Eye (tissue), 1 donor: ENCODE measurements at places on chromosomes 6 and 20.
A peak's percentile ranks its signal among the peaks of the same experiment; 100 is the strongest.

DNA sequence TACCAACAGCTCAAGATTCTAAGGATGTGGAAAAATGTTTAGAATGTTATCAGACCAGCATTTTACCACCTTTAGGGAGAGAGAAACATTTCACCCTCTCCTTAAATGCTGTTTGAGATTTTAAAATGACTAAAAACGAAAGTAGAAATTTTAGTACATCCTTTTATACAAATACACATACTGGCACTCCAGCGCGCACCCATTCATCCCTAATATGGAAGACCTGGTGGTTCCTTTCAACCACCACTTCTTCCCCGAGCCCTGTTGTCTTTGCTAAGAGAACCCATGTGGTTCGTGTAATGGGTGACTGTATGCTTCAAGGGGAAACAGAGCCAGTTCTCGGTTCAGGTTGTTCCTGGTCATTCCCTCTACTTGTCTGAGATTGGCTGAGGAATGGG, 21.3 kb downstream of the SPATA2 start:
- DNase-seq = no peak

- DNase-seq = peak; percentile 65
Observed at GRCh38 chr6:165184192-165184979, 125.0 kb downstream of the C6orf118 start.

- no peak for DNase-seq
Observed at GRCh38 chr6:161261816-161262215, 12.0 kb downstream of the AGPAT4 start.

DNA sequence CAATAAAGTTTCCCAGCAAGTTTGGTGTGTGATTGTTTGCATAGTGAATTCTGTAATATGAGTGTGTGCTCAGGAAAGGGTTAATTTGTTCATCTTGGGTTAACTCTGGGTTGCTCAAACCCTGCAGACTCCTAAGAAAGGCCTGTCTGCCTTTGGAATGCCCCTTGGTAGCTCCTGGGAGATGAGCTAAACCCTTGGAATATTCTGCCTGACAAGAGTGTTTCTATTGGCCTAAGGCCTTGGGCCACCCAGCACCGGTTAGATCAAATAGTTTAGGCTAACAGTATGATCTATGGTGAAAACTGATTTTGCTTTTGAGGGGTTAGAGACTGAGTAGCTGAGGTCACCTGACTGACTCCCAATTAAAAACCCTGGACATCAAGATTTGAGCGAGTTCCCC, 248.3 kb downstream of the GRM1 start:
- DNase-seq = no peak

DNA sequence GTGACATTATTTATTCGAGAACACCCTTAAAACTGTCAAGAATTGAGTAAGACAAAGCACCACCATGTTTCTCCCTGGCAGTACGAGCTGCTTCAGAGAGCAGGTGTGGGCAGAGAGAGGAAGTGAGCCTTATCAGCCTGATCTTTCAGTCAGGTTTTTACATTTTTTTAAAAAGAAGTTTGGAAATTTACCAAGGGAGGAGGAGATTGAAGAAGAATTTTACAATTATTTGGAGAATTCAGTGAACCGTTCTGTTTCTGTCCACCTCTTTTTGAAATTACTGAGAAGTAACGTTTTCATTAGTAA, 75.5 kb downstream of the ZDHHC14 start:
- no peak for DNase-seq

- DNase-seq = no peak
Observed at GRCh38 chr6:52620906-52621190, 44.0 kb upstream of the TRAM2 start.

- DNase-seq = no peak
Observed at GRCh38 chr20:44657875-44658274, 6.4 kb upstream of the ADA start.

DNA sequence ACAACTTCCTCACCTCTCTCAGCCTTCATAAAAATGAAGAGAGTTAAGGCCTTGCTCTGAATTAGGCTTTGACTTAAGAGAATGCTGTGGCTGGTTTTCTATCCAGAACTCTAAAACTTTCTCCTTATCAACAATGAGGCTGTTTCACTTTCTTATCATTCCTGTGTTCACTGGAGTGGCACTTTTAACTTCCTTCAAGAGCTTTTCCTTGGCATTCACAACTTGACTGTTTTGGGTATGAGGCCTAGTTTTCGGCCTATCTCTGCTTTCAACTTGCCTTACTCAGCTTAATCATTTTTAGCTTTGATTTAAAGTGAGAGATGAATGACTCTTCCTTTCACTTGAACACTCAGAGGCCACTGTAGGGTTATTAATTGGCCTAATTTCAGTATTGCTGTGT, 4.3 kb upstream of the LOC128125822 start:
- no peak for DNase-seq

DNA sequence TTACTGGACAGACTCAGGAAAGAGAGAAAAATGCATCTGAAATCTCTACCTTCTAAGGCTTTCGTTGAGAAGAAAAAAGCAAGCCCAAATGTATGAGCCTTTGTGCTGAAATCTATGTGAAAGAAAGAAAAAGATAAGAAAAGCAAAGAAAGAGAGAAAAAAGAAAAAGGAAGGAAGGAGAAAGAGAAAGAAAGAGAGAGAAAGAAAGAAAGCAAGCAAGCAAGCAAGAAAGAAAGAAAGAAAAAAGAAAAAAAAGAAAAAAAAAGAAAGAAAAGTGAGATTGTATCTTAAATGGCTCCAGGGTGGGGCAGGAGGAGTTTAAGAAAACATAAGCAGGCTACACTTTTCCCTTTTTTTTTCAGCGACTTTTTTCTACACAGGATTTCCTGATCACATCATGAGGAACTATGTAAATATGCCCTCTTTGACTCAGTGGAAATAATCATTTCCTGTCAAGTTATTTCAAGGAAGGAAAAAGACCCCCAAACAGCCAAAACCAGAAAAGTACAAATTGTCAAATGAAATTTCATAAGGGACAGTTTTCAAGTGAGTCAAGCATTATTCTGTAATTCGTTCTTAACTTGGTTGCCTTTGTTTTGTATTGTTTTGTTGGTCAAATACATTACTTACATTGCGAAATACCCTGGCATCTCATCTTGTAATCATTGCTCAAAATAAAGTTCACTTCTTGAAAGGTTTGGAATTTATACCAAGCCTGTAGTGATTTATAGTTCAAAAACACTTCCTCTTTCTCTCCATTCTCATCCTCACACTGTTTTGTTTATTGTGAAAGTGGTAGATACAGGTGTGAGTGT, 79.5 kb upstream of the RNF217 start:
- DNase-seq = no peak

DNA sequence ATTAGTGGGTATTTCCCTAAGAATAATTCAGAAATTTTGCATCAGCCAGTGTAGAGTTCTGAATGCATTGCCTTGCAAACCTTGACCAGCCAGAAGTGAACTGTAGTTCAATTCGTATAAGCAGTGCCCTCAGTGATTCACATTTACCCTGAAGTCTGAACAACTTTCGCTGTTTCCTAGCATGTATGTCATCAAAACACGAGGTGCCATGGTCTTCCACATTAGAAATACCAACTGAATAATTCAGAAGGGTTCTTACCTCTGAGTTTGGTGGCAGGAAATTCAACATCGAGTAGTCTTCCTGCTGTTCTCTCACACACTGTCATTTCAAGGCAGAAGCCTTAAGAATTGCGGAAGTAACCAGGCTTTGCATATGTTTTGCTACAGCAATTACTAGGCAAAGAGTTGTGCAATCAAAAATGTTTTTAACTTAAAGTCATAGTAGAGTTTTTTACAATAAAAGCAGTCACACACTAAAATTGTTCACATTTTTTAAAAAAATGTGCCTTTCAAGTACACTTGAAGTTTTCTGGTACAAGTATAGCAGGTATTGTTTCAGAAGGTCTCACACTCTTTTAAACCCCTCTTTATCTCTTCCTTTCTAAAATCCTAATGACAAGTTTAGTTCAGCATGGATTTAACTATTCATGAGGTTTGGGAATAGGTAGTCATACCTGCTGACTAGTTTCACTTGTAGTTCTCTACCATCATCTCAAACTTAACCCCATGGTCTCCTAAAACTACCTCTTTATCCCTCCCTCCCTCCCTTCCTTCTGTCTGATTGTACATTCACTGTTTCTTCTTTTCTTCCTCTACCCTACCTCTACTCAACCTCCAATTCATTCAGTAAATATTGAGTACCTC, 118.3 kb downstream of the STXBP5 start:
- no peak for DNase-seq

GRCh38 chr6:43639984-43640800, 4.6 kb downstream of the MAD2L1BP start:
- DNase-seq = no peak

- no peak for DNase-seq
Observed at GRCh38 chr20:63850689-63851547, 10.4 kb upstream of the ABHD16B start.

GRCh38 chr6:131683479-131683878, 17.7 kb downstream of the OR2A4 start:
- no peak for DNase-seq
